ENCODE measurements at places on chromosomes 2 and 18.

DNA sequence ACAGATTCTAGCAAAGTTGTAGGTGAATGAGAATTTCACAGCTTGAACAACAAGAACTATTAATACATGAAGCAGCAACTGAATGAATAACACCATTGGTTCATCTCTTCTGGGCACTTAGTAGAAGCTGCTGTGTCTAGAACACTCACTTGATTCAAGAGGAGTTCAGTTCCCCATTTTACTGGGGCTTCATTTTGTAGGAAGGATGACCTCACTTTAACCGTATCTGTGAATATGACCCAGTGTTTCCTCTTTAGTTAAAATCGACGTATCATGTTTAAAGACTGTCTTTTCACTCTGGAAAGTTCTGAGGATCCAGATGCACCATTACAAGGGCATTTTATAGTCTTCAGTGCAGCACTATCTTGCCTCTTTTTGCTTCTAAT is 47.8 kb downstream of the LRRTM1 start:
- no peak for DNase-seq

- no peak for DNase-seq
Observed at GRCh38 chr2:163906410-163906809, 170.6 kb upstream of the FIGN start.

DNA sequence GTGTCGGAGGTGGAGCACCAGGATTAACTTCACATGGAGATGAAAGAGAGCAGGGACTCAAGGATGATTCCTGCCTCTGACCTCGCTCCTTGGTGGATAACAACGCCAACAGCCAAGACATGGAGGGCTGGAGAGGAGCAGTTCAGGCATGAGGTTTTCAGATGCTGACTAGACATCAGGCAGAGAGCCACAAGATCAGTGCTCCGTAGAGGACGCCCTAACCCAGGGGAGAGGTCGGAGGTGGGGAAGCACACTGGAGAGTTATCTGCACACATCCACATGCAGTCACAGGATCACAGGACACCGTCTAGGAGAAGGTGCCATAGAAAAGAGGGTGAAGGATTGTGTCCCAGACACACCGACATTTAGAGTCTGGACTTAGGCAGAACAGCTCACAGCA is 344.3 kb downstream of the EIPR1 start:
- DNase-seq, result no peak

DNA sequence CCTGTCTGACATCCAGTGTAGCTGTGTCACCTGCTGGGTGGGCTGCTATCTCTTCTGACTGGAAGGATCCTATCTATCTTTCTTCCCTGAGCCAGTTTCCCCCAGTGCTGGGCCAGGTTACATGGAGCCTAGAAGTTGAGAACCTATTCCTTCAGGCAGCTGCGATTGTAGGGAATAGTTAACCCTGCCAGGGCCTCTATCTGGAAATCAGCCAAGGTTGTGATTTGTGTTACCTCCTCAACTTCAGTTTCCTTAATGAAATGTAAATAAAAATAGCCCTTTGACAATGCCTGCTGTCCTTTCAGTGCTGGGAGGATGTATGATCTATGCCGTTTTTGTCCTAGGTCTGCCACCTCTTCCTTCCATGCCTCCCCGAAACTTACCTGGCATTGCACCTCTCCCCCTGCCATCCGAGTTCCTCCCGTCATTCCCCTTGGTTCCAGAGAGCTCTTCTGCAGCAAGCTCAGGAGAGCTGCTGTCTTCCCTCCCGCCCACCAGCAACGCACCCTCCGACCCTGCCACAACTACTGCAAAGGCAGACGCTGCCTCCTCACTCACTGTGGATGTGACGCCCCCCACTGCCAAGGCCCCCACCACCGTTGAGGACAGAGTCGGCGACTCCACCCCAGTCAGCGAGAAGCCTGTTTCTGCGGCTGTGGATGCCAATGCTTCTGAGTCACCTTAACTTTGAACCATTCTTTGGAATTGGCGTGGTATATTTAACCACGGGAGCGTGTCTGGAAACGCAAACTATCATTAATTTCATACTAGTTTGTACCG is 36.6 kb downstream of the GORASP2 start:
- DNase-seq, result no peak

GRCh38 chr2:53530126-53530525 is 237.5 kb upstream of the CHAC2 start:
- no peak for DNase-seq

- DNase-seq, result no peak
Observed at GRCh38 chr2:196247976-196248280, 76.5 kb upstream of the STK17B start.

GRCh38 chr2:128276878-128277675 is 41.6 kb downstream of the HS6ST1 start:
- no peak for DNase-seq

DNA sequence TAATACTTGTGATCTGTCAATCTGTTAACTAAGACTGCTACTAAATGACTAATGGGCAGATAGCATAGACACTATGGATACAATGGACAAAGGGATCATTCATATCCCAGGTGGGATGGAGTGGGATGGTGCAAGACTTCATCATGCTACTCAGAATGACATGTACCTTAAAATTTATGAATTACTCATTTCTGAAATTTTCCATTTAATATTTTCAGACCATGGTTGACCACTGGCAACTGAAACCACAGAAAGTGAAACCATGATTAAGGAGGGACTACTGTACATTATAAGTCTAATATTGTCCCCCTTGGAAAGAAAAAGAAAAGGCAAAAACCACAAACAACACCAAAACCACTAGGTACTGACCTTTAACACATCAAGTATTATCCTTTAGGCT is 247.0 kb upstream of the SYT4 start:
- DNase-seq, result no peak

Measured in naive thymus-derived CD4-positive, alpha-beta T cell (primary cell).